ENCODE measurements at places on chromosomes 7 and 10. TPM values are rescaled to one million over a fixed set of nuclear protein-coding genes. Genes with fewer than 3 reads are reported as not detected.
A peak's percentile ranks its signal among the peaks of the same experiment; 100 is the strongest.

- DNase-seq: peak; percentile 100
These were observed 10.3 kb upstream of the STK17A start for GRCh38 chr7:43572516-43573049.

DNA sequence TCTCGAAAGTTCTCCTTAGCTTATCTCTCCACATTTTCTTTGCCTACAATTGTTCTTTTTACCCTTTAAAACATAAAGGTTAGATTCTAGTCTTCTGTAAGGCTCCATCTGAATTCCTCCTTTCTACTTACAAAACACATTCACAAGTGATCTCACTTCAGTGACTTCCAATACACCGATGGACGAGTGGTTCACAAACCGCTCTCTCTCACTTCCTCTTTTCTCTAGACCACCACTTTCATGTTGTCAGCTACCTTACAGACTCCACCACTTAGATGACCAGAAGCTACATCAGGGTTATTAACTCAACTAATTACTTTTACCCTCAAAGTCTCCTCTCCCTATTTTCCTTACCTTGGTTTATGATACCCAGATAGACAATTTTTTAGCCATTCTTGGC is 11.8 kb downstream of the MET start:
- no peak for DNase-seq

- DNase-seq: no peak
These were observed 83.2 kb upstream of the SFMBT2 start for GRCh38 chr10:7493996-7494395.

- DNase-seq: peak; percentile 23
These were observed 19.7 kb downstream of the DNAJC12 start for GRCh38 chr10:67818323-67818722.

- DNase-seq: peak; percentile 65
These were observed 5.1 kb upstream of the ADAMTS14 start for GRCh38 chr10:70666960-70667798.

DNA sequence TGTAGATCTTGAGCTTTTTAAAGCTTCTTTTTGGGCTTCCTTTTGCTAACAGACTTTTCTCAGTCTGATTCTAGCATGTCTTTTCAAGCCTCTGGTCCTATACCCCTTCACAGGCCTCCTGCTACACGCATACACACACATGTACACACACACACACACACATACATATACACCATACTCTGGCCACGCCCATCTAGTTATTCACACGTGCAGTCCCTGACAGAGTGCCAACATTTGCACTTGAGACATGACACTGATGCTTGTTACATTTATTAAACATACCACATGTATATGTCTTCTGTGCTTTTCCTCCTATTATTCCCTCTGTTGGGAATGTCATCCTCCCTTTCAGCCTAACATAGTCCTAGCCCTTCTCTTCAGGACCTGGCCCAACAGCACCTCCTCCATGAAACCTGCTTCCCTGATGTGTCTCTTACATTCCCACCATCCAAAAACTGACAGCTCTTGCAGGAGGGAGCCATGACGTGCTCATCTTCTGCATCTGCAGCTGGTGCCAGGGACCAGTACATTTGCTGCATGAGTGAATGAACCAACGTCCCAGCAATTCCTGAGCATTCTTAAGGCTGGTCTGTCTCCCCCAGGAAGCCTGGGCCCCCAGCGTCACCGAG is 222.1 kb downstream of the ARHGAP12 start:
- no peak for DNase-seq

GRCh38 chr10:76091926-76092325 is 660.5 kb downstream of the LRMDA start:
- DNase-seq: no peak

GRCh38 chr7:151342102-151342646 is 562 bp downstream of the NUB1 start:
- DNase-seq: no peak

- DNase-seq: no peak
These were observed 288.3 kb downstream of the CELF2 start for GRCh38 chr10:11305825-11306593.

GRCh38 chr10:100930368-100930767 is 17.6 kb downstream of the SLF2 start:
- no peak for DNase-seq

GRCh38 chr10:61359452-61359851 is 93.7 kb downstream of the TMEM26 start:
- DNase-seq: no peak

GRCh38 chr10:122286867-122287266 is 15.8 kb downstream of the BTBD16 start:
- peak; percentile 62 for DNase-seq

GRCh38 chr7:150516956-150517745 is 2.5 kb downstream of the GIMAP7 start:
- DNase-seq: no peak

DNA sequence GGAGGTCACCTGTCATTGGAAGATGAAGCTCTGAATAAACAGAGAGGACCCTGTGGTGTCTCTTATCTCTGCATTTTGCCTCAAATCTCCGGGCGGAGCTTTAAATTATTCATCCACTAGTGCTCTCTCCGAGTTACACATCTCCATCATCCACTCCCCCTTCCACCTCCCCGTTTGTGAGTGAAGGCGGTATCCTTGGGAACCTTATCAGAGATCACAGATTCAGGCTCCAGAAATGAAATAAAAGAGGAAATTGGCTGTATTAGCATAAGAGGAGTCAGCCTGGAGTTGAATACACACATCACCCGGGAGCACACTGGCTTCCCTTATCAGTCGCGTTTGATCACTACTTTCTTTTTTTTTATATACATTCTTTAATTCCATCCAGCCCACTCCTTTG is 1184.8 kb downstream of the GATA3 start:
- no peak for DNase-seq

DNA sequence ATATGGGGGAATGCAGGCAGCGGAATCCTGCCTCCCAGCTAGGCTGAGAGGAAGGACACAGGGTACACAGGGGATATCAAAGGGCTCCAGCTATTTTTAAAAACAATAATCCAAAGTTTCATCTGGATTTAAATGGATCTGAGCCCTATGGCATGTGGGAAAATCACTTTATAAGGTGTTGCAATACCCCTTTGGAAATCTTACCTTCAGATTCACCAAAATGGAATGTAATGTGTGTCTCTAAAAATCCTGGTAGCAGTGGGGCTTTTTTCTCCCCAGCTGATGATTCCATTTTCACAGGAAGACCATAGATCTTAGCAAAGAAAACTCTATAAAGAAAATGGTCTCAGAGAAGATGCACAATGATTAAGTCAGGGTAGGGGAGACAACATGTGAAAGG is 722.2 kb downstream of the PARD3 start:
- DNase-seq: no peak

- DNase-seq: no peak
These were observed 55.3 kb upstream of the FAM204A start for GRCh38 chr10:118397391-118397790.

- DNase-seq: no peak
These were observed 243.3 kb upstream of the RNF32 start for GRCh38 chr7:156397249-156397648.

DNA sequence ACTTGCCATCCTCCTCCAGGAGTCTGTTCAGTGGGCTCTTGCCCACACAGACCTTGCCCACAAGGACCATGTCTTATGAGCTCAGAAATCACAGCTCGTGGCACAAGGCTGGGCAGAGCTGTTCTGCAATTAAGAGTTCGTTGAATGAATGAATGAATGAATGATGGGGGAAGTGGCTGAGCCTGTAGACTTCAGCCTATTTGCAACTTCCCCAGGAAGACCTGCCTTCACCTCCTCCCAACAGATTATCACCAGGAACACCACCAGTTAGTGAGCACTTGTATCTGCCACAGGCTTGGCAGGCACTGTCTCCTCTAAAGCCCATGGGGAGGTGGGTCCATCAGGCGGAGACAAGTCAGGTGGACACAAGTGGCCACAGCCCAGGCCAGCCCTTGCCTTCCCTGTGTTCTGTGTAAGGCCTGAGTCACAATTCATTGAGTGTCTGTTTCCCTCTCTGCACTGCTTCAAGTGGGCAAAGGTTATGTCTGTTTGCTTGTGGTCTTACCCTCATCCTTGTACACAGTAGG is 1.8 kb upstream of the FGF8 start:
- no peak for DNase-seq

DNA sequence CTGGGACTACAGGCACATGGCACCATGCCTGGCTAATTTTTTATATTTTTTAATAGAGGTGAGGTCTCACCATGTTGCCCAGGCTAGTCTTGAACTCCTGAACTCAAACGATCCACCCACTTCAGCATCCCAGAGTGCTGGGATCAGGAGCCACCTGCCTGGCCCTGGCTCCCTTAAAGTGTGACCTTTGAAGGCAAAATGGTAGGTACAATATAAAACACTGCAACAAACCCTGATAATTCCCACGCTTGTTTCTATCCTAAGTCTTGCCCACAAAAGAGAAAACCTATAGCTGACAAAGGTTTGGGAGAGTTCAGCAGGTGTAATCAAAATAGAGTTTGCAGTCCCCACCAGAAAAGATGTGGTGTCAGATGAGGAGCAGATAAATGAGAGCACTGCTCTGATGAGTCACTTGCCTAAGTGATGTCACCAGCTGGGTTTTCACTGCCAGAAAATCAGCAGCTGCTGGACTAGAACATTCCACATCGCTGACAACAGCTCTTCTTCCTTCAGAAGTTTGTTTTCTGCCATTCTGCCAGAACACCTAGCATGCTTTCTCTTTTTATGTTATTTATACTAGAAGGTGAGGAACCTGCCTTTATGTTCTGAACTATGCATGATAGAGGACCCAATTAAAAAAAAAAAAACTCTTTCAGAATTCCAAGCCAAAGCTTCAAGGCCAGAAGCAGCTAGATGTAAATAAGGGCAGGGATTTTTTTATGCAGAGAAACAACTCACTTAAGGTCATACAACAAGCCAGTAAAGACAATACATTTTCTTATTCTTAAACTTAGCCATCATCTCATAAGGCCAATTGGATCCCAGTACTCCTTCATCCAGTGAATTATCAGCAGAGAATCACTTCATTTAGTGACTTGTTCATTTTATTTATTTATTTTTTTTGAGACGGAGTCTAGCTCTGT is 18.0 kb downstream of the PURB start:
- peak; percentile 82 for DNase-seq

DNA sequence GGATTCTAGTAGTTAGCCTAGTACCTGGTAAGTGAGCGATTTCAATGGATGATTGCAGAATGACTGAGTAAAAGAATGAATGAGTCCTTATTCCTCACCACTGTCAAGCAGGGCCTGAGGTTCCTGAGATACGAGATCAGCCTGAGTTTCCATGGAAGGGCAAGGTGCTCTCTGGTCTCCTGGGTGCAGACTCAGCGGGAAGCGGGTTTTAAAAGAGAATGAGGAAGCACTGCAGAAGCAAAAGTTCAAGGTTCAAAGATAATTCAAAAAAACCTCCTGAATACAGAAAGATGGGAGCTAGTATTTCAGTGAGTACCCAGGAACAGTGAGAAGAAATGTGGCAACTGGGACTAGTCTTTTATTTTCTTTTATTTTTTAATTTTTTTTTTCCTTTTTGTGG is 4.3 kb downstream of the ZNF3 start:
- DNase-seq: no peak

DNA sequence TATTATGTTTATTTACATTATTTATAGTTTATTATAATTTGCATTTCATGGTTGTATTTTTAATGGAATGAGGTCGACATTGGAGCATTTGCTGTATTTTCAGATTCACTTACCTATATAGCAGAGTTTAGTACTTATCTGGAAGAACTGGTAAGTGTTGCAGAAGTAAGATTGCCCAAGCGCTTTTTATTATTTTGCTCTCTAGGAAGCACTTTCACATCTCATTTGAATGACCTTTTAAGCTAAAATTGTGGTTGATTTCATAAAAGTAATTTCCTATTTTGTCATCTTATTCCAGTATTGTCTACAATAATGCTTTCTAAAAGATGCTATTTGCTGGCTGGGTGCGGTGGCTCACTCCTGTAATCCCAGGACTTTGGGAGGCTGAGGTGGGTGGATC is 28.6 kb downstream of the SEC61A2 start:
- no peak for DNase-seq

GRCh38 chr7:66344166-66344565 is 139.0 kb downstream of the TPST1 start:
- no peak for DNase-seq

DNA sequence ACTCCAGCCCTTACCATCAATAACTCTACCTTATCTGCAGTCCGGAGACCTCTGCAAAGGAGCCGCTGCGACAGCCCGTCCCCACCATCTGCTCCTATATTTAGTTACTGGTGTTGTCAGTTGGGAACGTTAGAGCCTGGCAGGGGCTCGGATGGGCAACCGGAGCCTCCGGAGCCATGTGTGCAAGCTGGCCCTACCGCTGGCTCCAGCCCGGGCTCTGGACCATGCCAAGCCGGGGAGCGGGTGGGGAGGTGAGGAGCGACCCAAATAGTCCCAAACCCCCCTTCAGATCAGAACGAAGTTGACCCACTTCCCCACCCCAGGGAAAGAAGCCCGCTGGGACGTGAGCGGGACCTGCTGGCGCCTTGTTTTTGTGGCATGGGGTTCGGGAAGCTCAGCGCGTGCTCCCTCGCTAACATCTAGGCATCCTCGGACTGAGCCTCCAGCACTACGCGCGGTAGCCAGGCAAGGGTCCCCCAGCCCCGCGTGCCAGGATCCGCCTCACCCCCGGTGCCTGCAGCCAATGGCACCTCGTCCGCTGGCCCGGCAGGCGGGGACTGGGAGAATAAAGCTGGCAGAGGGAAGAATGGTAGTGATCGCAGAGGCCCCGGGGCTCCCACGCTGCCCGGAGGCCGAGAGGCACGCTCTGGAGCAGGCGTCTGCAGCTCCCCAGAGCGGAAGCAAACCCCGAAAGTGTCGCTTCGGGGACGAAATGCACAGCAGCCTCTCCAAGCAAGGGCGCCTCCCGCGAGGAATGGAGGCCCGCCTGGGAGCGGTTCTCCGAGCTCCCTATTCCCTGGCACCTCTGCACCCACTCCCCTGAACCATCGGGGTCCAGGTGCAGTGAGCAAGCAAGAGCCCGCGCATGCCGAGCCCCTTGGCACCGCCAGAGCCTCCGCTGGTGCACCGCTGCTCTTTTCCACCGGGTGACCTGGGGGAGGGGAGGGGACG is 679 bp downstream of the LRRC20 start:
- DNase-seq: no peak

The IL15RA gene
- 14.4 TPM for total RNA-seq

The NUDT1 gene
- 162 TPM for total RNA-seq

The ANKRD61 gene
- total RNA-seq: 1.3 TPM

The AIFM2 gene
- total RNA-seq: 9.2 TPM

The IRF5 gene
- 2.6 TPM for total RNA-seq

The UNCX gene
- not detected for total RNA-seq
